GM12864 (cell line): ENCODE measurements at places on chromosomes 2 and 18.

- no peak for DNase-seq
Observed at GRCh38 chr18:7608174-7608550, 41.0 kb downstream of the PTPRM start.

- peak; percentile 22 for DNase-seq
Observed at GRCh38 chr2:230798769-230799399, 65.9 kb upstream of the ITM2C start.

DNA sequence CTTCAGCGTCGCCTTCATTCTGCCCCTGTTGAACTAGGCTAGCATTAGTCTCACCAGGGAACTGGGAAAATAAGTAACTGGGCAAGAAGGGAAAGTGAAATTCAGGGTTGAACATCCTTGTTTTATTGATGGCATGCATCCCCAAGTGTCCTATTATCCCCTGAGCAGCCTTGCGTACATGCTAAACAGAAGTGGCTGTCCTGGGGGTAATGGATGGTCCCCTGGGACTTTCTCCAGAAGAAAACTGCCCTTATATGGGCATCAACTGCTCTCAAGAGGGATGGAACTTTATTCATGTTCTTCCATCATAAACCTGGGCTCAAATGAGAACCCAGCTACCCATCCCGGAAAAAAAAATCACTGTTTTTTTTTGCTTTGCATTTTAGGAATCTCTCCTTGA is 11.8 kb upstream of the SMIM21 start:
- DNase-seq: no peak

- DNase-seq: no peak
Observed at GRCh38 chr2:1803217-1804110, 59.1 kb upstream of the PXDN start.

- no peak for DNase-seq
Observed at GRCh38 chr2:101064125-101064502, 62.0 kb downstream of the RPL31 start.
